Stimulated activated CD4-positive, alpha-beta T cell treated with anti-CD3 and anti-CD28 coated beads, TNF-alpha, amount 100 ng/mL, for 1 hour (primary cell): ENCODE measurements at places on chromosomes 11 and 22.
A peak's percentile ranks its signal among the peaks of the same experiment; 100 is the strongest.

GRCh38 chr11:14422052-14422813 is 63.2 kb upstream of the RRAS2 start:
- DNase-seq = no peak

DNA sequence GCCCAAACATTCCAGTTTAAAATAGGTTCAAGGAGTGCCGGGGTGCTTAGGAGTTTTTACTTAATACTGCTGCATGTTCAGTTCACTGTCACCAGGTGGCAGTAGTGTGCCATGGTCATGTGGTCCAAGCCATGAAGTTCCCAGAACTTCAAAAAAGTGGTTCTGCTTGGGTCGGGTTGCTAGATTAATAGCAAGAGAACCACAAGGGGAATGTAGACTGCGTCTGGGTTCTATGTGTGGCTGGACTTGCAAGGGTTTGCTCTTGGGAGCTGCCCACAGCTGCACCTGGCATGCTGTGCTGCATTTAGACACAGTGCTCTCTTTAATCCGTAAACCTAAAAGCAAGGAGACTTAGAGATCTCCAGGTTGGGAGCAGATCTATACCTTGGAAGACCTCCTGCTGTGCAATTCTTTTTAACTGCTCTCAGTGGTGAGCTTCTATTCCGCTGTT is 6.5 kb upstream of the SPON1 start:
- no peak for DNase-seq

DNA sequence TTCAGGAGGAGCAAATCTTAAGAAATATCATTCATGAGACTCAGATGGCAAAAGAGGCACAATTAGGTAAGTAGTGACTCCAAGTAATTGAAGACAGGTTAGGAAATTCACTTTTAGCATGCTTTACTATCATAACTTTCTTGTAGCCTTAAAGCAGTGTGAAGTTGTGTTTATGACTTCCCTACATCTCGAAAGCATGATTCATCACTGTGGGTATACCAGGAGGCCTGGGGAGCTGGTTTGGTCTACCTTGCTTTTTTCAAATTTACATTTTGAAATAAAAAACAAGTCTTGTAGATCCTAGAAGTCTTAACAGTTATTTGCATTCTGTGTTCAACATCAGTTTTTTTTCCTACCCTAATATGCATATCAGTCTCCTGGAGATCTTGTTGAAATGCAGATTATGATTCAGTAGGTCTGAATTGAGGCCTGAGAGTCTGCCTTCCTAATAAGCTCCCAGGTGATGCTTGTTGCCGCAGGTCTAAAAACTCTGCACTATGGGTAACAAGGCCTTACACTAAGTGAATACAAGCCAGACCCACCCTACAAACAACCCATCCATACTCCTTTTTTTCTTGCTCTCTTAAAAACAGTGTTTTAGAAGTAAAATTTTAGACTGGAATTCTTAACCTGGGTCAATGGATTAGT is 41.4 kb downstream of the TTC17 start:
- DNase-seq = no peak

DNA sequence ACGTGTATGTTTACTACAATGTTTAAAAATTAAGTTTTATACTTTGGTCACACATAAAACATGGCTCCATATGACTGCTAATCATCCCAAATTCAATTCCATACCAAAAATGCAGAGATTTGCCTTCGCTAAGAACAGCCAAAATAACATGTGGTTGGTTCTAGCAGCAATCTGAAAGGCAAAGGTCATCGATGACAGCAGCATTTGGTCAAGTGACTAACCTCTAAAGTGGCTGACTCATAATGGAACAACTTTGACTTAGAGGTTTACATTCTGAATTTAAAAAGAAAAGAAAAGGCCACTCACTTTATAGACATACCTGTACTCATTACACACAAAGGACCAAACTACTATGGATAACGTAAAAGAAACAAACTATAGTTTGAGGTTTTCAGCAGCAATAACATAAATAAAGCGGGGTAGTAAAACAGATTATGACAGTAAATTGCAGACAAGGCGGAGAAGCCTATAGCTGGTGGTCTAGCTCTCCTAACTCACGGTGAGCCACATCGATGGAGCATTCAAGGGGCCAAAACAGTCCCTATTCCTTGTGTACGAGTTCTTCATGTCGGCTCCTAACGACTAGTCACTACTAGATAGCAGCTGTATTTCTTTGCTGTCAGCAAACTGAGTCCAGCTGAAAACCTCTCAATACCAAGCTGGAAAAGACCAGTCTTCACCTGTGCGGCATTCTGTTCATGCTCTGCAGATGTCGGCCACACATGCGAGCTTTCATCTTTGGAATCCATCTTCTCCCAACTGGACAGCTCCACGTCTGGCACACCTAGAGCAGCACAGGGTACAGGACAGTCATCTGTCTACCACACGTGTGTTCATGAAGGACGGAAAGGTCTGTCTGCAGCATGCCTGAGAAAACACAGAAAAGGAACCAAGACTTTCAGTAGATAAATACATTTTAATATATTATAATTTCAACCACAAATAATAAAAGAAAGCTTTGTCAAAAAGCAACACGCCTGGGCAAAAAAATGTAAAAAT is 42.1 kb downstream of the PRDM10 start:
- no peak for DNase-seq

- DNase-seq = no peak
Observed at GRCh38 chr22:38868286-38868721, 3.7 kb downstream of the CBX6 start.

- no peak for DNase-seq
Observed at GRCh38 chr11:17472467-17472866, 4.2 kb downstream of the ABCC8 start.

GRCh38 chr11:678297-678696 is 16.7 kb downstream of the DEAF1 start:
- no peak for DNase-seq

- no peak for DNase-seq
Observed at GRCh38 chr11:26109658-26110368, 222.1 kb upstream of the ANO3 start.

GRCh38 chr11:116772443-116773202 is at the start of gene BUD13:
TSS of gene BUD13 (minus strand) at chr11:116772987. CDS start at chr11:116772964, 23 bp downstream.
- DNase-seq = peak; percentile 85

DNA sequence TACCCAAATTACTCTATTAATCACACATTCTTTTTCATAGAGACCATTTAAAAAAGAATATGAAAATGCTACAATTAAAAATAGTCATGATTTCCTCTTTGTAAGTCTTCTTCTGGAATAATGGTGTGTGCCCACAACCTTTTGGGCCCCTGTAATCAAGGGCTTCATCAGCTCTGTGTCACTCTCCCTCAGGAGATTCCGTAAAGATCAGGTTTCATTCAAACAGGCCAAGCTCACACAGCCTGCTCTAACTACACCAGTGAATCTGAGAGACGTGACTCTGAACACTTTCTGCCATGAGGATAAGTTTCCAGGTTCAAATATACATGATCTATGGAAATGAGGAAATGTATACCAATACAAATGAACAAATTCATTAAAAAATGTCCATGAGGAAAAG is 9.5 kb downstream of the DRICH1 start:
- DNase-seq = no peak

DNA sequence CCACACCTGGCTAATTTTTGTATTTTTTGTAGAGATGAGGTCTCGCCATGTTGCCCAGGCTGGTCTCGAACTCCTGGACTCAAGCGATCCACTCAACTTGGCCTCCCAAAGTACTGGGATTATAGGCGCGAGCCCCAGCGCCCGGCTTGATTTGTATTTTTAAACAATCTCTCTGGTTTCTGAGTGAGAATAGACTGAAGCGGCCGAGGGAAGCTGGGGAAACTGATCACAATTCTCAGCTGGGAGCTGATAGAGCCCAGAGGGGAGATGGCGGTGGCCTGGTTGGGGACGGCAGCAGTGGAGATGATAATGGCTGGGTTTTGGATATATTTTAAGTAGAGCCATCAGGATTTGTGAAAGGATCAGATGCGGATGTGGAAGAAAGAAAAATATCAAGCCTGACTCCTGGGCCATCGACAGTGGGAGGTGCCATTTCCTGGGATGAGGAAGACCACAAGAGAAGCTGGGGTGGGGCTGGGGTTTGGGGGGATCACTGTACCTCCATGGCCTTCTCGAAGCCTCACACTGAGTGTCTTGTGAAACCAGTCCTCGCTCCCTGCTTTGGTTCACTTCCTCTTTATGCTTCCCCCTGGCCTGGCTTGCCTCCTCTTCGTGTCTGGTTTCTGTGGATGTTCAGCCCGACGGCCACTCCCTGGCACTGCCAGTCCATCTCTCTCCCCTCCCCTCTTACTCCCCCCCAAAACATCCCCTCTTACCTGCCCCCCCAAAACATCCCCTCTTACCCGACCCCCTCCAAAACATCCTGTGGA is 51.9 kb downstream of the IGLL1 start:
- DNase-seq = no peak

- no peak for DNase-seq
Observed at GRCh38 chr11:70541699-70542098, 143.4 kb downstream of the CTTN start.

- DNase-seq = no peak
Observed at GRCh38 chr22:22098457-22099193, 116.0 kb upstream of the TOP3B start.

DNA sequence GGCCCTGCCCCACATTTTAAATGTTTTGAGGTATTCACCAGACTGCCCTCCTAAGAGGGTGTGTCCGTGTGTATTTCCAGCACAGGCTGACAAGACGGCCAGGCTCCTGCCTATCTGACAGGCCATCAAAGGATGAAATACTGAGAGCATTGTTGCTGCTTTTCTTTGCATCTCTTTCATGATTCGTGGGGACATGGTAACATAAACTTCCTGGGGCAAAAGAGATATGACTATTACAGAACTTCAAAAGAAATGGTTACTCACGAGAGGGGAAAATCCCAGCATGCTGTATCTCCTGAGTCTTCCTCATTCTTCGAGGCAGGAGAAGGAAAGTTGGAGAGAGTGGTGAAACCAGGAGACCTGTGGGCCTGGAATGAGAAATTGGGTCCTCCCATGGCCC is 10.3 kb upstream of the BIK start:
- DNase-seq = no peak

GRCh38 chr22:23824476-23825245 is 14.1 kb downstream of the DERL3 start:
- no peak for DNase-seq

- no peak for DNase-seq
Observed at GRCh38 chr11:64848826-64849597, 4.6 kb upstream of the CDC42BPG start.

- no peak for DNase-seq
Observed at GRCh38 chr11:102192349-102193066, 82.3 kb downstream of the YAP1 start.
